ENCODE measurements at places on chromosomes 12 and 14.

DNA sequence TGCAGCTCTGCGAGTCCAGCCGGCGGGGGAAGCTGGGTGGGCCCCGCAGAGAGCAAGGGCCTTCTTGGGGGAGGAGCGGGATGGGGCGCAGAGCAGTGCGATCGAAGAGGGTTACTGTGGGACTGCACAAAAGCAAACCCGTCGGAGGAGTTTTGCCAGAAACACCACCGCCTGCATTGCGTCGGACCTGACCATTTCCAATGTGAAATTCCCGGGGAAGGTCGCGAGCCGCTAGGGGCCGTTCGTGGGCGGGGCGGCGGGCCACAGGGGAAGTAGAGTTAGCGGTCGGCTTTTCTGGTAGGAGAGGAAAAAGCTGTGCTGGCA lies 333 bp upstream of the KCNA1 start:
- H3K36me3 ChIP-seq: no peaks in the 10 kb centered on the region
- H3K4me1 ChIP-seq: no peaks in the 10 kb centered on the region
- no peak overlapping the region for H3K27ac ChIP-seq
- H3K4me3 ChIP-seq: no peak overlapping the region

- no peaks in the 10 kb centered on the region for H3K36me3 ChIP-seq
- H3K27ac ChIP-seq: no peak overlapping the region
- no peak overlapping the region for H3K4me3 ChIP-seq
These were observed 5.8 kb upstream of the PHLDA1 start for GRCh38 chr12:76037130-76038103.

DNA sequence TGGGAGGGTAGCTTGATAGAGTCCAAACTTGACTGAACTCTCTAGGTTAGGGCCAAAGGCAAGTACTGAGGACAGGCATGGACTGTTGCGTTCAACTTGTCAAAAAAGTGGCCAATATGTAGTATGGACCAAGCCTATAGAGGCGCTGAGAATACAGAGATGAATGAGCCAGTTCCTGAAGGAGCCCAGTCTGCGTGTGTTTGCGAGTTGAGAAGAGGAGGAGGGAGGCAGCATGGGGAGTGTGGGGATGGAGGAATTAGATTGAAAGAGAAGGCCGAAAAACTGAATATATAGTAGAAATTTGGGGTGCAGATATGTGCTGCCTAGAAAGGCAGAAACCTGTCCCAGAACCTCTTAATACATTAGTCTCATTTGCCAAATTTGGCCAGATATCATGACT lies 412.4 kb downstream of the PCNX1 start:
- H3K4me3 ChIP-seq: peak overlapping the region; percentile 92
- no peaks in the 10 kb centered on the region for H3K27me3 ChIP-seq
- DNase-seq: no peak
- no peak overlapping the region for H3K27ac ChIP-seq

GRCh38 chr14:93967637-93968250 lies 8.6 kb downstream of the ASB2 start:
- no peak for DNase-seq
- H3K27me3 ChIP-seq: no peaks in the 10 kb centered on the region
- no peak overlapping the region for H3K4me3 ChIP-seq
- H3K36me3 ChIP-seq: no peaks in the 10 kb centered on the region

- H3K27ac ChIP-seq: no peak overlapping the region
- DNase-seq: no peak
- H3K4me3 ChIP-seq: no peak overlapping the region
- no peaks in the 10 kb centered on the region for H3K4me1 ChIP-seq
- H3K27me3 ChIP-seq: no peaks in the 10 kb centered on the region
These were observed 13.7 kb downstream of the FGF6 start for GRCh38 chr12:4431866-4432265.

DNA sequence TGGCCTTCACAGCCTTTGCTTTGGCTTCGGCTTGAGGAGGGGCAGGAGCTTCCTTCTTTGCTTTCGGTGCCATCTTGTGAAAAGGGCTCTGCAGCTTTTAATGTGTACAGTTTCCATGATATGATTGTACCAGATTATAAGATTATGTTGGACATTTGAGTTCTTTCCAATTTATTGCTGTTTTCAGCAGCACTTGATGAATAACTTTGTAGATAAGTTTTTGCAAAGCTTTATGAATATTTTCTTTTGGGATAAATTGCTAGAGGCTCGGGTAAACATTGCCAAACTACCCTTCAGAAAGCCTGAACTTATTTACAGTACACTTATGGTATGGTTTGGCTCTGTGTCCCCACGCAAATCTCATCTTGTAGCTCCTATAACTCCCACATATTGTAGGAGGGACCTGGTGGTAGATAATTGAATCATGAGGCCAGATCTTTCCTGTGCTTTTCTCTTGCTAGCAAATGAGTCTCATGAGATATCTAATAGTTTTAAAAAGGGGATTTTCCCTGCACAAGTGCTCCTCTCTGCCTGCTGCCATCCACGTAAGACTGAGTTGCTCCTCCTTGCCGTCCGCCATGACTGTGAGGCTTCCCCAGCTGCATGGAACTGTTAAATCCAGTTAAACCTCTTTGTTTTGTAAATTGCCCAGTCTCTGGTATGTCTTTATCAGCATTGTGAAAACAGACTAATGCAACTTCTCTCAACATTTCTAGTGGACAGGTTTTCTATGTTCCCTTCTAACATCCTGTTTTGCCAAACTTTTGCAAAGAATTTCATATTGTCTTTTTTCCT lies 70.4 kb downstream of the RCOR1 start:
- H3K36me3 ChIP-seq: no peaks in the 10 kb centered on the region
- no peaks in the 10 kb centered on the region for H3K27me3 ChIP-seq
- no peak overlapping the region for H3K4me3 ChIP-seq
- H3K27ac ChIP-seq: no peak overlapping the region
- H3K4me1 ChIP-seq: no peaks in the 10 kb centered on the region

GRCh38 chr12:91565246-91565645 lies 382.6 kb upstream of the DCN start:
- no peak for DNase-seq
- H3K27ac ChIP-seq: no peak overlapping the region
- no peaks in the 10 kb centered on the region for H3K27me3 ChIP-seq
- no peak overlapping the region for H3K4me3 ChIP-seq
- no peaks in the 10 kb centered on the region for H3K36me3 ChIP-seq
- no peaks in the 10 kb centered on the region for H3K4me1 ChIP-seq

DNA sequence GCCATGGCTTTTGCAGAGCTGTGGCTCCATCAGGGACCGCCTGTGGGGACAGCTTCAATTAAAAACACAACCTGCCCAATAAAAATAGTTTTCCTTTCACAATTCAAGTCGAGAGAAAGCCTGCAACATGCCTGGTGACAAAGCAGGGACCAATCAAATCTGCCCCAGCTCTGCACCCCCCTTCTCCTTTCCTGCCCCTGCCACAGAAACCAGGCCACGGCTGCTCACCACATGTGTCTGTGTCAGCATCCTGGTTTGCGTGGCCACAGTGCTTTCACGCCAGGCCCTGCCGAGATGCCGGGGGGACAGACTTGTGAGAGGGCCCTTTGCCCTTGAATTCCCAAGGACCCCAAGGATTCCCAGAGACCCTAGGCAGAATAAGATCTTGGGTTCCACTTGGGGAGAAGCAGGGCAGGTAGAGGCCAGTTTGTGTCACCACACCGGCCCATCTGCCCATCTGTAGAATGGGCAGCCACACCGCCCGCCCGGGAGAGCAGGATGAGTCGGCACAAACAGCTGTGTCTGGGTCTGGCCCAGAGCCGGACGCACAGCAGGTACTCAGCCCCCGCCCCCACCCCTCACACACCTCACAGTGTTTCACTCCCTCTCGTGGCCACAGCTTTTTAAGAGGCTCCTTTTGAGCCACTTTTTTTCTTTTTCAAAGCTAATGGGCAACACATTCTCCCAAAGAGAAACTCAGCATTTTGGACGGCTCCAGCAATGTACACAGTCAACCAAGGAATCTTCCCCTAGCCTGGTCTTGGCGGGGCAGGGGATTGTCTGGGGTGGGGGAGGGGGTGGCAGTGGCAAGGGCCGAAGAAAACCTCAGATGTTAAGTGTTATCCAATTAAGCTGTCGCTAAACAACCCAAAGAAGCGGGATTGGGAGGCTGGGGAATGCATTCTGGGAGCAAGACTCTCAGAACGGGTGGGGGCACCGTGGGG lies 41.5 kb downstream of the BCL11B start:
- no peak overlapping the region for H3K27ac ChIP-seq
- H3K4me3 ChIP-seq: no peak overlapping the region

DNA sequence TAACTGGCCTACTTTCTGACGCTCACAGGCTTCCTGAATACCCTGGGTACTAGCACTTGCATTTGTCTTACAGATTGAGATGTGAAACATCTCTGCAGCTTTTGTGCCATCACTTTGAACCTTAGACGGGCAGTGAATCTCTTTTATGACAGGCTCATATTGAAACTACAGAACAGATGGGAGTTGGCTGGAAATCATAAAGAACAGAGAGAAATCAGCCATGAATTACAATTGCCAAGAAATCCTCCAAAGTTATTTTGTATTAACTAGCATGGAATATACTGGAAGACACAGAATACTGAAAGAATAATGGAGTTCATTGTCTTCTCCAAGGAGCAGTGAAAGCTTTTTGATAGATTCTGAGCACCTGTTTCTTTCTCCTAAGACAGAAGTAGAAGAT lies 32.7 kb downstream of the MYF5 start:
- H3K27me3 ChIP-seq: no peaks in the 10 kb centered on the region
- no peak overlapping the region for H3K4me3 ChIP-seq
- no peak overlapping the region for H3K27ac ChIP-seq
- no peak for DNase-seq
- no peaks in the 10 kb centered on the region for H3K36me3 ChIP-seq

GRCh38 chr14:100679707-100680438 lies 46.8 kb upstream of the DLK1 start:
- no peak overlapping the region for H3K4me3 ChIP-seq
- no peaks in the 10 kb centered on the region for H3K27me3 ChIP-seq
- H3K4me1 ChIP-seq: peaks cover 7% of the 10 kb centered on the region

GRCh38 chr14:20002319-20002718 lies 356 bp downstream of the OR4Q2 start:
- H3K4me3 ChIP-seq: no peak overlapping the region
- H3K27me3 ChIP-seq: no peaks in the 10 kb centered on the region
- H3K36me3 ChIP-seq: no peaks in the 10 kb centered on the region
- no peak for DNase-seq
- H3K27ac ChIP-seq: no peak overlapping the region

DNA sequence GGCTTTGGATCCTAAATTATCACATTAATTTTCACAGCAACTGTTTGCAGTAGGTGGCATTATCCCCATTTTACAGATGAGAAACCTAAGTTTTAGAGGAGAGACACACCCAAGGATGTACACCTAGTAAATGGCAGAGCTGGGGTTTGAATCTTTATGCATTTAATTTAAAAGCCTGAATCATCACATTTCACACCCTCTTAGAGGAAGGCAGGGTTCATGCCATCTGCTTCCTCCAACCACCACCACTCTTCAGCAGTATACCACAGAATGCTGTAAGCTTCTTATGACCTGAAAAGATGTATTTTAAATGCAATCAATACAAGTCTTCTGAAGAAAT lies 90.3 kb downstream of the CRADD start:
- H3K4me3 ChIP-seq: no peak overlapping the region
- no peak for DNase-seq
- H3K27ac ChIP-seq: no peak overlapping the region
- no peaks in the 10 kb centered on the region for H3K27me3 ChIP-seq

GRCh38 chr14:64734990-64735389 lies 30.8 kb downstream of the PLEKHG3 start:
- H3K27me3 ChIP-seq: no peaks in the 10 kb centered on the region
- no peak overlapping the region for H3K27ac ChIP-seq
- DNase-seq: peak; percentile 16
- no peak overlapping the region for H3K4me3 ChIP-seq
